ENCODE measurements at places on chromosomes 7 and 10.

DNA sequence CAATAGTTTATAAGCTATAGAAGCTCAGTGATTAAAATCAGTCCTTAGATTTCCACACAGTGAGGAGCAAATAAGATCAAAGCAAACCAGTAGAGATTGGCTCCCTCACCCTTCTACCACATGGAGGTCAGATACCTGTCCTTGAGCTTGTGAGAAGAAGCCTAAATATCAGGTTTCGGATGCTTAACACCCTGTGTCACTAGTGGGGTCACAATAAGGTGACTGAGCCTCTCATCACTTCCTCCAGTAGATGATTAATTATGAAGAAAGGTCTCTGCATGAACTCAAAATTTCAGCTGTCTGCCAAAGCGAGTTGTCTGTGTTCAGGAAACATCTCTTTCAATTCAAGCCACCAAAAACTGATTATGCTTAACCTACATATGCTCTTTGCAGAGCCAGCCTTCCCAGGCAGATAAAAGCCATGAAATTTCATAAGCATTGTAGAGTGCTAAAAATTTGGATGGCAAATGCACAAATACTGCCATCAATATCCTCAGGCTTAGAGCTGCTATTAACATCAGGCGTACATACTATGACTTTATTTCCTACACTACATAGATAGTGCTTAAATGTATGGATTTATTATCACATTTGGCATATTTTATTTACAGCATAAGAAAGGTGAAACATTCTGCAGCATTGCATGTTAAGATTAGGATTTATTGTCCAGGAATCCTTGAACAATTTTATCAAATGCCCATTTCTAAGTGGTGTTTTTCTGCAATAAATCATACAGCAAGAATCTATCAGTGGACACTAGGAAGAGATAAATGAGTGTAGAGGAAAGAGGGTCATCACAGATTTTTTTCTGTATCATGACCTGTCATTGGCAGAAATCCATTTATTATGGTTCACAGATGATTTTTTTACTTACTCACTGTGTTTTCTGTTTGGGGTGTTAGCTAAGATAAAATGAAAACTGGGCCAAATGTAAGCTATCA lies 285.1 kb upstream of the SP8 start:
- DNase-seq: no peak

DNA sequence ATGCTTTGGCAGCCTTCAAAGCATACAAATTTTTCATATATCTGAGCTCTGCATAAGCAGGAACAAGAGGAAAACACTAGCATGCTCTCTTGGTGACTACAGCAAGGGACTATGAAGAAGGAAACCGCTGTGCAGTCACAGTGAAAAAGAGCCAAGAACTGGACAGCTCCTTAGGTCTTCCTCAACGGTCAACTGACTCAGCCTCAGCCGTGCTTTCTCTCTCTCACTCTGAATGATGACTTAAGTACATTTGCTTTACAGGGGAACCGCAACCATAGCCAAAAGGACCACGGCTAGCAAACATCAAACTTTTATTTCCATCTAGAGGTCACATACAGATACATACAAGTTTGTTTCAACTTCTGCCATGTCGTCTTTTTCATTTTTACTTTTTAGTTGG lies 69.9 kb downstream of the HYCC1 start:
- DNase-seq: no peak

GRCh38 chr10:31034098-31034909 lies 2.6 kb upstream of the ZNF438 start:
- no peak for DNase-seq

DNA sequence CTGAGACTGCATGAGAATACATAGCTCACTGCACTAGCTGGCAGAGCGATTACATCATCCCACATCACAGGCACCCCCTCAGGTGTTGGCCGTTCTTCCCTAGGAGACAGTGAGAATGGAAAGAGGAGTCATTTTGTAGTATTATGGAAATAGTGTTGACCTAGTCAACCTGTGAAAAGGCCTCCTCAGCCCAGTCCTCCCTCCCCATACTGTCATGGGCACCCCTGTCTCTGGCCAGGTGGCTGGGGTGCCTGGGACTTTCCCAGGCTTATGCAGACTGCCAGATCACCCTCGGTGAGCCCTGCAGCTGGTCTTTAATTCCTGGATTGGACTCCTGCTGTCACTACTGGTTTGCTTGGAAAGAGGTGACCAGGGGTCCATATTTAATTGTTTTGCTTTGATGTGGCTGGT lies 4.0 kb downstream of the INPP5A start:
- no peak for DNase-seq

GRCh38 chr7:122528879-122529481 lies 169.9 kb downstream of the RNF133 start:
- no peak for DNase-seq

DNA sequence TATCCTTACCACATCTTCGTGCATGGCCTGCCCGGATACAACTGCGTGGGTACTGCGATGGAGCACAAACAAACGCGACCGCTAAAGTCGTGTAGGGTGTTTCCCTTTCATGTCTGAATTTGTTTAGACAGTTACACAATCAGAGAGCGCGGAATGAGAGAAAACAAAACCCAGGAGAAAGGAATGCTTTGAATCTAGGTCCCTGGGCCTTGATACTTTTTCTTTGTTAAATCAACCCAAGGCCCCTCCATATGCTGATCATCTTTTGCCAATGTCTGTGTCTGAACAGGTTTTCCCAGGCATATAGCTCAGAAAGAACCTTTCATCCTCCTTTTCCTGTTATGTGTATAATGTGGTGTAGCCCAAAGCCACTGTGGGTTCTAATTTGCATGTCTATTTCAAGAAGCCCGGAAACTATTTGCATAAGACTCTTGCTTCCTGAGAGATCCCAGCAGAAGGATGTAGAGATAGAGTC lies 145.8 kb downstream of the FRMD4A start:
- DNase-seq: no peak

DNA sequence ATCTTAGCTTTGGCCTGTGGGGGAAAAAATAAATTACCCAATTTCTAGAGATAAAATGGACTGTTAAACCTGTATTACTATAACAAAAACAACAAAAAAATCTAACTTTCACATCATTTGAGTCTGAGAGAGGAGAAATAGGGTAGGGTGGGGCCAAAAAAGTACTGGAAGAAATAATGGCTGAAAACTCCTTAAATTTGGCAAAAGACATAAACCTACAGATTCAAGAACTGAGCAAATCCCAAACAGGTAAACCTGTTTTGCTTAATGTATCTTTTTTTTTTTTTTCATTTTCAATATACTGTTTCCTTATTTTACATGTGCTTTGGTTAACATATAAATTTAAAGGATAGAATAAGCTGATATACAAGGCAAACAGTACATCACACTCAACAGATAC lies 27.1 kb downstream of the SYPL1 start:
- DNase-seq: no peak

DNA sequence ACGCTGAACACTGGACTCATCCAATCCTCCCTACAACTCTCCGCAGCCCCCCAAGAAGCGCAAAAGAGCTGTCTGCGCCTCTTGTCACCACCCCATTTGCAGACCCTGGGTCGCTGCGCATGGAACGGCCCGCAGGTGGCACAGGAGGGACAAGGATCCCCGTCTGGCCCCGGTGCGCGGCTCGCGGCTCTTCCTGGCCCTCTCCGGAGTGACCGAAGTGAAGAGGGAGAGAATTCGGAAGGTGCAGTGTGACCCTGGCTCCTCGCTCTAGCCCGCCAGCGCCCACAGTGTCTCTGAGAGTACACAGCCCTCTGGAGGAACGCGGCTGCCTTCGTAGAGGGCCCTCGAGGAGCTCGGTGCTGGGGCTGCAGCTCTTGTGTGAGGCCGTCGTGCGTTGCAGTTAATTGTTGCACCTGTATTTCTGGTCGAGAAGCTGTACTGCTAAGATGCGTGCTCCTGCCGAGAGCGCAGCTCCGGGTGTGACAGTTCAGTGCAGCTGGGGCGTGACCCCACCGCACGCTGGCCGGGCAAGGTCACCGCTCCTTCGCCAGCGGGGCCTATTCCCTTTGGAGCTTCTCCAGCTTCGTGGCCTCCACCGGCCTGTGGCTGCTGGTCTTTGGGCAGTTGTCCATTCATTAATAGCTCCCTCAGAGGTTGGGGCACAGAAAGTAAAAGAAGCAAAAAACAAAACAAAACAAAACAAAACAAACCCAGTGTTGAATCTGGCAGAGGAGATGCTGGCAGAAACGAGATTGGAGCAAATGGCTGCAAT lies 119.0 kb downstream of the SEC23IP start:
- DNase-seq: no peak

- DNase-seq: no peak
Measured at GRCh38 chr10:51242393-51242792, 168.1 kb downstream of the PRKG1 start.

DNA sequence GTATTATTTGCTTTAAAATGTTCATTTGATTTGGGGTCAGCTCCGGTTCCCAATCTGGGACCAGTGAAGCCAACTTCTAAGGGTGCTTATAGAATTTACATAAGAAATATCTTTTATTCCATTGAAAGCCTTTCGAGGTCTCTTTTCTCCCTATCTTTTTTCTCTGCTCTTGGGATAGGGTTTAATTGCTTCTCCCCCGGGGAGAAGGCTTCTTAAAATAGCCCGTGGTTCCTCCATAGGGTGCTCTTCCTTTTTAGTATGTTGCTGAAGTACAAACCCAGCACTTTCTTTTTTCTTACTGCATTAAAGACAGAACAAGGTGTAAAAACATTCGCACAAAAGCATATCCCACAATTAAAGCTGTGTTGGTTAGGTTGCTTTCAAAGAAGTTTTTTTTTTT lies 107.5 kb downstream of the POU6F2 start:
- DNase-seq: no peak

- DNase-seq: no peak
Measured at GRCh38 chr10:58590152-58590840, 77.6 kb downstream of the BICC1 start.

GRCh38 chr10:89120931-89121763 lies 86.0 kb downstream of the CH25H start:
- DNase-seq: no peak

DNA sequence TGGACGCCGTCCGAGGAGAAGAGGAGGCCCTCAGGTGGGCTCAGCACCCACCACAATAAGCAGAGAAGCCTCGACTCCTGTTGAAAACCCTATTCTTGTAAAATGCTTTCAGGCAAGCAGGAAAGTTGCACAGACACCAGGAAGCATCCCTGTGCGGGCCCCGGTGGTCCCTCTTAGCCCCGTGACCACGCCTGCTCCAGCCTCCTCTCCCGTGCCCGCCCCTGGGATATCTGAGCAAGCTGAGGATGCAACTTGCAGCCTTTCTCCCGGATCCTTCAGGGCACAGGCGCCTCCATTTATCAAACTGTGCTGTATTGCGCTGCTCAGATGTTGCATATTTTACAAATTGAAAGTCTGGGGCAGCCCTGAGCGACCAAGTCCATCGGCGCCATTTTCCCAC lies 72.7 kb downstream of the CFAP46 start:
- DNase-seq: no peak

GRCh38 chr7:79504607-79505389 lies 51.3 kb upstream of the MAGI2 start:
- DNase-seq: no peak

GRCh38 chr10:127899766-127900387 lies 7.0 kb upstream of the PTPRE start:
- no peak for DNase-seq
